ENCODE measurements at places on chromosomes 12 and 14.

- DNase-seq: no peak
Observed at GRCh38 chr12:123971770-123972456, 718 bp downstream of the CCDC92 start.

DNA sequence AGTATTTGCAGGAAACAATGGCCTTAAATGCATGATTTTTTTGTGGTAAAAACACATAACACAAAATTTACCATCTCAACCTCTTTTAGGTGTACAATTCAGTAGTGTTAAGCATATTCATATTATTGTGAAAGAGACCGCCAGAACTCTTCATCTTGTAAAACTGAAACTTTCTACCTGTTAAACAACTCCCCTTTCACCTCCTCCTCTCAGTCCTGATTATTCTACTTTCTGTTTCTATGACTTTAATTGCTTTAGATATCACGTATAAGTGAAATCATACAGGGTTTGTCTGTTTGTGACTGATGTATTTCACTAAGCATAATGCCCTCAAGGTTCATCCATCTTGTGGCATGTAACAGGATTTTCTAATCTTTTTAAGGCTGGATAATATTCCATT is 353.4 kb downstream of the ADAMTS20 start:
- DNase-seq: no peak

GRCh38 chr12:46332260-46332659 is 40.3 kb downstream of the SLC38A2 start:
- DNase-seq: no peak

GRCh38 chr14:79712302-79712950 is 498.9 kb downstream of the DIO2 start:
- no peak for DNase-seq

DNA sequence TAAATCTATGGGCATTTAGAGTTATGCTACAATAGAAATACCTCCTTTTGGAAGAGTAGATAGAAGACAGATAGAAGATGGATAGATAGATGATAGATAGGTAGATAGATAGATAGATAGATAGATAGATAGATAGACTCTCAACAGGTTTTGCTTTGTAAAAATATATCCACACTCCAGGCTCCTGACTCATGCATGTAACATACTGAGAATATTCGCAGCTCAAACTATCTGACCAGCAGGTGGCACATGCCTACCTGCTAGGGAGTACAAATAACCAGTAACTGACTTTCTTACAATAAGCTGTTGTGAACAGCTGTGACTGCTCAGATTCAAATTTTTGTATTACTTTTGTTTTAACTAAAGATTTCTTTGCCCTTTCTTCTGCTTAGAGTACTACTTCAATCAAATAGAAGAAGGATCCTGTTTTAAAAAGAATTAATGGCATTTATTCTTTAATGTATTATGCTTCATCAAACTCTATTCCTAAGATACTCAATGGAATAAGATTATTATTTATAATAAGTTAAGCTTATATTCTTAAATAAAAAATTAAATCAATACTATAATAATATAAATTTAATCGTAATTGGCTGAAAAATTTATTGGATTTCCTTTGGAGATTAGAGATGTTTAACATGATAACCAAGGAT is 15.8 kb upstream of the CPNE8 start:
- no peak for DNase-seq

GRCh38 chr12:109542014-109542413 is 31.3 kb downstream of the MMAB start:
- DNase-seq: no peak

- DNase-seq: no peak
Observed at GRCh38 chr12:65605019-65605418, 219.3 kb upstream of the HMGA2 start.

DNA sequence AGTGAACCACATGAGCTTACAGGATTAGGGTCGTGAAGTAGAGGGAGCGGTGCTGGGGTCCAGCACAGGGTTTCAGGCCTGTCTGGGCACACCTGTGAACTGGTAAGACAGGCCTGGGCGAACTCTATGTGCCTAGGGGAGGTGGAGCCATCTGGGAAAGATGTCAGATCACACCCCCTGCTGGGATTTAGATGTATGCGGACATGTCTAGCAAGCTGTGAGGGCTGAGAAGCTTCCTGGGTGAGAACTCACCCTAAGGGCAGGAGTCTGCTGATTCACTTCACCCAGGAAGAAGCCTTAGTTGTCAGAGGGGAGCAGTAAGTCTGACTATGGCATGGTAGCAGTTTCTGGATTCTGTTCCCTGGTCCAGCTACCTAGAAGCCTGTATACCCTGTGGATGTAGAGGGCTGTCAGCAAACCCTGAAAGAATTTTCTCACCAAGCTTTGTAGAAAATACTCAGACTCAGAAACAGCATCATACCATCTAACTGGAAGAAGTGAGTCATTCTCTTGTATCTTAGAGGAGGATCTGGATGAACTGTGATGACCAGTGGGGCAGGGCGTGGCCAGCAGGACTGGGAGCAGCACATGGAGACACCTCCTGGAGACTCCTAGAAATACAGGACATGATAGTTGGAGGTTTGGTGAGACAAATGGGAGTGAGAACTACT is 11.2 kb upstream of the PYGL start:
- DNase-seq: no peak

DNA sequence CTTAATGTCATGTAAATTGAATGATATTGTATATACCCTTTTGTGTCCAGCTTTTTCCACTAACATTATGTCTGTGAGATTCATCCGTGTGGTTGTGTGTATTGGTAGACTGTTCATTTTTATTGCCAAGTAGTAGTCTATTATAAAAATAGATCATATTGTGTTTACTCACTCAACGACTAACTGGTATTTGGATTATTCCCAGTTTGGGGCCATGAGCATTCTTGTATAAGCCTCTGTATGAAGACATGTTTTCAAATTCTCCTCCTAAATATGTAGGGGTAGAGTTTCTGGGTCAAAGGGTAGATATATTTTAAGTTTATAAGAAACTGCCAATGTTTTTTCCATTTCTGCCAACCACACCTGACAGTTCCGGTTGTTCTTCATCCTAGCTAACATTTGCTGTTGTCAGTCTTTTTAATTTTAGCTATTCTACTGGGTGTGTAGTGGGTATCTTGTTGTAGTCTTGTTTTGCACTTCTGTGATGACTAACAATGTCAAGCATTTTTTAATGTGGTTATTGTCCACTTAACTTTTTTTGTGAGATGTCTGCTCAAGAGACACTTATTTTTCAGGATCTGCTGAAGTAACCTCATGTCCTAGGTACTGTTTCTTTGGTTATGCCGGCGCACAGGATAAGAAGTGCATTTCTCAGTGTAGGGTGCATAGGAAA is 93.2 kb downstream of the DACT1 start:
- DNase-seq: no peak

DNA sequence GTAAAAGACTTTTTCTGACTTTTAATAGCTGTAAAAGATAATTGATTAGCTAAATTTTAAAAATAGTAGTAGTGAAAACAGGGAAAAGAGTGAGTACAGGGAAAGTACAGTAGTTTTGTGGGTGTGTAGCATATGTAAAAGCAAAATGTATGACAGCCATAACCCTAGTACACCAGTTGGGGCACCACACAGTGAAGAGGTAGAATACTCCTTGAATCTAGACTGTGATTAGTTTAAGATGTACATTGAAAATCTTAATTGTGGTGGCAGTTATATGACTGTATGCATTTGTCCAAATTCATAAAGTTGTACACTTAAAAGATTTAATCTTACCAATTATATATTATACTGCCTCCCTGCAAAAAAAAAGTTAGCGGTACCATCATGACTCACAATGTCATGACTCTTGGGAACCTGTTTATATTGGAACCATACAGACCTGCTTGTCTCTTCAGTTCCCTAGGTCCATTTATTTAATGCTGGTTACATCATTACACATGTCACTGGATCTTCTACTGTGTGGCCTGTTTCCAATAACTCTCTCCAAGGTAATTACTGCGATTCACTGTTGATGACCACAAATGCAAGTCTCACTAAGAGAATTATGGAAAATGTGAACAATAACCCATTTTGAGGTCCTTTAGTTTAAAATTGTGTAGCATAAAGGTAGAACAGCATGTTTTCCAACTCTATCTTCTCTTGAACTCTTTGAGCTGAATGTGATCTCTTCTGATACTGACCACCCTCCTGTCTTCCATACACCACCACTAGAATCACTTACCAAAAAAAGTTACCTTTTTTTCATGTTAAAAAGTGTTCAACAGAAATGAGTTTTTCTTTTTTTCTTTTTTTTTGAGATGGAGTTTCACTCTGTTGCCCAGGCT is 264.2 kb upstream of the AMIGO2 start:
- DNase-seq: no peak

GRCh38 chr12:94714378-94715114 is 64.2 kb upstream of the TMCC3 start:
- no peak for DNase-seq

DNA sequence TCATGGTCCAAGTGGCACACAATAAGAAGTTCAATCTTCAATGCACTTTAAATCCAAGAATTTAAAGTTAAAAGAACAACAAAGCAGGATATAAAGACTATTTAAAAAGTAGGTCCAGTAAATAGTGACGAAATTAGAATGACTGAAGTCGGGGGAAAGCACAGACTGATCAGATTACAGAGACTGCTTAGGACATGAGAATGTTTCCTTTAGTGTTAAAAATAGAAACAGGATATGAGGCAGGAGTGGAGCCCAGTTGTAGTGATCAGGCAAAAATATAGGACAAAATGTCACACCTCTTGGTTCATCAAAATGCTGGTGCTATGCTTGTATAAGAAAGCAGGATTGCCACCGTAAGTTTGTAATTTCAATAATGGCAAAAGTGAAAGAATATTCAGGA is 52.2 kb upstream of the CD163 start:
- DNase-seq: no peak

DNA sequence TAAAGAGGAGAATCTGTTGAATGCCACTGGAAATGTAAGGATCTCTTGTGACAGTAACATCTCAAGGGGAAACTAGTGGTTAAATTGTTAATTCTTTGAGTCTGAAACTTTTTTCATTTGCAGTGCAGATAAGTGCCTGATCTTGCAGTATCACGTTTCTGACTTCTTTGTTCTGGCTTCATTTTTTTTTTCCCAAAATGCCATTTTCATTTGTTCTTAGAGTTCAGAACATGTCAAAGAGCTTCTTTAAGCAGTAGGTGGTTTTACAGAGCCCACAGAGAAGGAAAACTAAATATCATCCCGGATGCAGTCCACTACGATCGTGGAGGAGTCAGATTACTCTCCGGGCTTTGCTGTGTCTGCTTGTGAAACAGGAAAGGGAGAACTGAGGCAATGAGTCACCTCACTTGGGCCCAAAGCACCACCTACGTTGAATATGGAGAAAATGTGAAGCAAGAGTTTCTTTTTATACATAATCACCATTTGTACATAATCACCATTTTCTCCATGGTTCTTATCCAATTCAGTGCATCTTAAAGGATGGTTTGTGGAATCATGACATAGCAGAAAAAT is 43.9 kb downstream of the HMGA2 start:
- no peak for DNase-seq

DNA sequence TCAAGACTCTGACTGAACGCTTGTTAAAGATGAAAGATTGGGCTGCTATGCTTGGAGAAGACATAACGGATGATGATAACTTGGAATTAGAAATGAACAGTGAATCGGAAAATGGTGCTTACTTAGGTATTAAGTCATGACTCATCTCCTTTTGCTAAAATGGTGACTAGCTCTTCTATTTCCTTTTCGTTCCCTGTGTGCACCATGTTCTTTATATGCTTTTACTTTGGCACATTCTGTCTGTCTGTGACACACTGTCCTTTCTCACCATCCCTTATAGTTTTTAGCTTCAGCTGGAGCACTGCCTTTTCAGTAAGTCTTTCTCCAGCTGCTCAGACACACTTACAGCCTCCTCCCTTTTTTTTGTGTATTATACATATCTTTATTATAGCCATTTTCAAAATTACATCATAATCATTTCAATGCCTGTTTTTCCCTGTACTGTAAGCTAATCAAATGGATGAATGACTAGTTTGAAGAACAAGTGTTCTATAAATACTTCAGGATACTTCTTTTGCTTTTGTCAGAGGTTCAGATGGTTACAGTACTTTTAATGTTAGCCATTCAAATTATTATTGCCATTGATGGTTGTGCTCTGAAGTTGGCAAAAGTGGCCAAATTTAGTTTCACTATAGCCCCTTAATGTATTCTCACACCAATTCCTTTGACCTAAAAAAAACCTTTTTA is 68.6 kb downstream of the MIA2 start:
- DNase-seq: no peak

GRCh38 chr12:69091442-69092017 is 147.8 kb upstream of the CPSF6 start:
- no peak for DNase-seq

- DNase-seq: no peak
Observed at GRCh38 chr14:80477388-80478160, 266.3 kb upstream of the DIO2 start.

DNA sequence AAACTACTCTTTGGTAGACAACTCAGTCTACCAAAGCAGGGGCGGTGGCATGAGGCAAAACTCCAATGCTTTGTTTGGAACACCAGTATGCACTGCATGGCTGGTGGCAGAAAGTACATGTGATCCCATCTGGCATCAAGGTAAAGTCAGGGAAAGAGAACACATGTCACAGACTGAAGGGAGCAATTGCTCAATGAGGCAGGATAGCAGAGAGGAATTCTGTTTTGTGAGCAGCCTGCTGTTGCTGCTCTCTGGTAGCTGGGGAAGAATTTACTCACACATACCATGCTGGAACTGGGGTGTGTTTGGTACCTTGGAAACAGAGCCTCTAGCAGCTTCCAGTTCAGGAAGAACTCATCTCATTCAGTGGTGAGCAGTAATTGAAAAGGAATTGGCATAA is 84.8 kb downstream of the HELB start:
- DNase-seq: no peak

DNA sequence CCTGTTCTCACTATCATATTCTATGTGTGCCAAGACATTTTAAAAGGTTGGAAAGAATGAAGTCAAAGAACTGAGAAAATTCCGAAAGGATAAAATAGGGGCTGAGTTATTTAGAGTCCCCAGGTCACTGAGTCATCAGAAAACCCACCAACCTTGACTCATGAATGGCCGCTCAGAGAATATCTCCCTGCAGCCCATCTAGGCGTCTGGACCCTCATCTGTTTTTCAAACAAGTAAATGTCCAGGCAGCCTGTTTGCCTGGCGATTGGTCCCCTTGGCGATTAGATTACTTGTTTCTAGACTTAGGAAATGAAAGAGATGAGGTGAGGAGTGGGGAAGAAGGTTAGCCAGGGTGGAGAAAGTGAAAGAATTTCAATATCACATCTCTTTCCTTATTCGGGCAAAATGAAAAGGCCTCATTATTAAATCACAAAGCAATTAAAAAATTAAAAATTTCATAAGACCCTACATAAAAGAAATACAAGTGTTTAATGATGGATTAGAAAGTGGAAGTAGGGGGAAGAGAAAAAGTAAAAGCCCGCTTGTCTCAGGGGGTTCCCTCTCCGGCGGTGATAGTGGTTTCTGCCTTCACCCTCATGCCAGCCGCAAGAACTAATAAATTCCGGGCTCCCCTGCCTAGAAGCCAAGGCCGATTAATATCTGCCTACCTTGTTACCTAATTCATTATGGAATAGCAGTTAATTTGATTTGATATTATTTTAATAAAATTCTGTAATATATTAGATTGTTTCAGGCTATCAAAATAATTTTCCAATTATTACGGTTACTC is 415.9 kb downstream of the BCL11B start:
- DNase-seq: no peak

GRCh38 chr12:121911824-121912585 is 6.4 kb upstream of the CFAP251 start:
- DNase-seq: no peak

Data from stimulated activated CD4-positive, alpha-beta T cell treated with anti-CD3 and anti-CD28 coated beads, Interleukin-1b, Interleukin-23, amount 100 ng/mL, for 4 hours (primary cell).